ENCODE measurements at places on chromosomes 6 and 20. TPM values are rescaled to one million over a fixed set of nuclear protein-coding genes. Genes with fewer than 3 reads are reported as not detected.

DNA sequence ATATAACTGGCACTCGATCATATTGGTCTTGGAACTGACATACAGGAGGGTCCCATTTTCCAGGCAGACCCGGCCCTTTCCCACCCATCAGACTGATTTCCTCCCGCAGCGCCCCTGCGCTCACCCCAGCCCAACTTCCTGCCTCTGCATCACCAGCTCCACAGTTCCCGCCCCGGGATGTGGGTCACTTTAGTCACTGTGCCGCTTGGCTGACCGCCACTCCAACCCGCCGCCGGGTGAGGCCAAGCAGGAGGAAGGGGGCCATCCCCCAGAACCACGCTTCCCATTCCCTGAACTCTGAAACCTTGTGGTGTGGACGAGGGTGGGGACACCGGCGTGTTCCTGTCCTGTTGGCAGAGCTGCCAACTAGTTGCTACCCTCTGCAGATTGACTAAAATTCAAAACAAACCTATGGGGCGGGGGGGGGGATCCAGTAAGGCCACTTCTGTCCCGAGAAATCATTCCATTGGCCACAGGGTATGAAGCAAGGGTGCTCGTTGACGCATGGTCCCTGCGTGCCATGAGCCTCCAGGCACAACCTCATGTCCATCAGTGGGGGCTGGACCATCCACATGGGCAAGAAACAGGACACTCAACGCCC, 12.3 kb downstream of the TGM2 start:
- peak; percentile 92 for DNase-seq

- DNase-seq: no peak
Measured at GRCh38 chr6:1110941-1111349, 201.0 kb upstream of the FOXQ1 start.

GRCh38 chr6:149079911-149080491, 237.5 kb upstream of the TAB2 start:
- no peak for DNase-seq

GRCh38 chr6:36730424-36731380, 33.1 kb downstream of the RAB44 start:
- DNase-seq: no peak

GRCh38 chr6:30703821-30704220, 13.0 kb upstream of the NRM start:
- DNase-seq: no peak

- DNase-seq: no peak
Measured at GRCh38 chr20:45857882-45858216, 435 bp downstream of the ZSWIM3 start.

The NKX2-4 gene
- total RNA-seq: 1.1 TPM

The GDAP1L1 gene
- total RNA-seq: not detected

- DNase-seq: no peak
Measured at GRCh38 chr20:46709055-46709458, 392 bp upstream of the SLC2A10 start.

The CTAGE9 gene
- not detected for total RNA-seq

- DNase-seq: no peak
Measured at GRCh38 chr6:5230081-5230480, 30.7 kb downstream of the LYRM4 start.

DNA sequence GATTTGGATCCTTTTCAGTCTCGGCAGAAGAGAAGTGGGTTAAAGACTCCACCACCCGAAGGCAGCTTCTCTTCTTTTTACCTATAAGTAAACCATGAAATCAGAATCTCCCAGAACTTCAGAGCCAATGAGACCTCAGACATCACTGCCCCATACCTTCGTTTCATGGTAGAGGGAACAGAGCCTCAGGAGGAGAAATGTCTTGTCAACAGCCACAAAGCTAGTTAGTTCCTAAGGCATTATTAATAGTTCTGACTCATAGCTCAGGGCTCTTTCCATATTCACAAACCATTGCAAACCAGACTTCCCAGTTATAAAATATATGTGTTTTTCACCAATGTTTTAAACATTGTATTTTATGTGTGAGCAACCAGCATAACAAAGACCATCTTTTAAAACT, 118.7 kb upstream of the RIPOR2 start:
- DNase-seq: no peak

The SLC25A27 gene
- 1.4 TPM for total RNA-seq

The SLC12A5 gene
- 0.21 TPM for total RNA-seq

The PACSIN1 gene
- total RNA-seq: not detected

GRCh38 chr20:34600892-34601653, 42.6 kb downstream of the MAP1LC3A start:
- no peak for DNase-seq

DNA sequence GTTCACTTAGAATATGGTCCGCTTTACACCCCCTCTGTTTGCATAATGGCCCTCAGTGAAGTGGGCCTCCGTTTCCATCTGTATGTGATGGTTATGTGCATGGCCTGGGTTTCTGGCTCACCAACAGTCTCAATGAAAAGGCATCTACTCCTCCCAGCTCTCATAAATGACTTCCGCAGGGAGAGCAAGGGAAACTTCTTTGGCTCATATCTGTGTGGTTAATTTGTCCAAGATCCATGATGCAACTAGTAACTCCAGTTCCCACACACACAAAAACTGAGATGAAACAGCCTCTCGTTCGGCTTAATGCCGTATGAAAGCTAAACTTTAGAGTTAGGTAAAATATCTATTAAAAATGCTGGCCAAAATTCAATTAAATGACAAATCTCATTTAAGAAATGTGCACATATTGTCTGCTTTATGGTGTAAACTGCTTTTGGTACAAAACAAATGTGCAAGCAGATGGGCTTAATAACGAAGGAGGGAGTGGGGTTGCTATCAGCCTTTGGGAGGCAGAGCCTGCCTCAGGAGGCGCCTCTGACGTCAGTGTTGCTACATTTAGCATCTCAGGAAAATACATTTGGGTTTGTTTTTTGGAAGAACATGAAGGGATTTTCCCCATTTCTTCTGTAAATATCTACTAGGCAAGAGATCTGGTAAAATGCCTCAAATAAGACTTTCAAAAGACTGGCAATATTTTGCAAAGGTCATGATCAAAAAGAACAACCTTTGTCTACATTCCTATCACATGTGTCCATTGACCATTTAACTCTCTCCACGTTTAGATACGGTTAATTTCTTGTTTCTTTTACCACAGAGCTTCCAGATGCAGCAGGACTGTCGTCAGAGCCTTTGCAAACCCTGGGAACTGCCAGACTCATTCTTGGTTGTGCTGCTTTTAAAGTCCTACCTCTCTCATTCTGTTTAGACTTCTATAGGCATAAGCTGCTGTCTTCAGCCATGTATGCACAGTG, 96.8 kb downstream of the ARMC2 start:
- DNase-seq: no peak

The TMC2 gene
- total RNA-seq: not detected

GRCh38 chr6:154602708-154603107, 92.2 kb upstream of the CNKSR3 start:
- no peak for DNase-seq

The ARHGAP40 gene
- total RNA-seq: not detected

GRCh38 chr6:89379281-89379680, 26.8 kb upstream of the UBE2J1 start:
- no peak for DNase-seq

The ID1 gene
- 489 TPM for total RNA-seq

The DDO gene
- total RNA-seq: 1.4 TPM

- peak; percentile 51 for DNase-seq
Measured at GRCh38 chr20:50380697-50381040, 129.5 kb upstream of the PTPN1 start.

The BMP6 gene
- 2.8 TPM for total RNA-seq

GRCh38 chr20:59134182-59134581, 29.4 kb upstream of the ZNF831 start:
- no peak for DNase-seq

The UNC5CL gene
- total RNA-seq: 0.25 TPM

The APOBEC2 gene
- total RNA-seq: not detected

DNA sequence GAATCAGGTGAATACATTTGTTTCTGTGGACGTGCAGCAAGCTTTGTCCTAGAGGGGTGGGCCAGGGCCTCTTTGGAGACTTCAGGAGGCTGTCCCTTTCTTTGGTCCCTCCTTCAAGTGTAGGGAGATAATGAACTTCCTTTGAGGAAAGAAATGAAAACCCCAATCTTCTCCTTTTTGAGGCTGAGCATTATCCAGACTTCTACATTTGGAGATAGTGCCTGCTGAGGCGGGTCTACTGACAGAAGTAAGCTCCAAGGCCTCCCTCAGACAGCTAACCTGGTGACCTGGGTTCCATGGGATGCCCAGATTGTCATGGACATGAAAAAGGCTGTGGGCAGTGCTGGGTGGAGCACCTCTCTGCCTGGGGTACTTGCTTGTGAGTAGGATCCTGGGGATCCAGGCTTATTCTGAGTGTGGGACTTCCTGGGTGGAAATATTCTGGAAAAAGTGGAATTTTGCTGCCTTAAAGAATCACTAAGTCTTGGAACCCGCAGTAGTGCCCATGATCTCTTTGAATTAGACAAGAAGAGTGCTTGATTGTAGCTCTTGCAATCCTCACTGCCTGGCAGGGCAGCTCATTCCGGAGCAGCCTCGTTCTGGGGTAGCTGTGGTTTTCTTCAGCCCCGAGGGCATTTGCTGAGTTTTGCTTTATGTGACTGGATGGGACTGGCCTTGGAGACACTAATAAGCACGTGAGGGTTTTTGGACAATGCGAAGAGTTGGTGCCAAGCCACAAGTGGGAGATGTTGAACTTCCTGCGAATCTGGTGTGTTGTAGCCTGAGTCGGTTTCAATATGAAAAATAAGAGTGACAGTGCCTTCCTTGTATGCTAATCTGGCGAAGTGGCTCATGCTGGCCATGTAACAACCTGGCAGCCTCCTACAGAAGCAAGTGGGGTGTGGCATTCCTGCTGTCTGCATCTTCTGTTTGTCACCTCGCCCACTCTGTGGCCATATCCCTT, 28.1 kb downstream of the SNRNP48 start:
- DNase-seq: peak; percentile 72

GRCh38 chr6:73823046-73823735, 127.2 kb downstream of the CD109 start:
- DNase-seq: no peak

DNA sequence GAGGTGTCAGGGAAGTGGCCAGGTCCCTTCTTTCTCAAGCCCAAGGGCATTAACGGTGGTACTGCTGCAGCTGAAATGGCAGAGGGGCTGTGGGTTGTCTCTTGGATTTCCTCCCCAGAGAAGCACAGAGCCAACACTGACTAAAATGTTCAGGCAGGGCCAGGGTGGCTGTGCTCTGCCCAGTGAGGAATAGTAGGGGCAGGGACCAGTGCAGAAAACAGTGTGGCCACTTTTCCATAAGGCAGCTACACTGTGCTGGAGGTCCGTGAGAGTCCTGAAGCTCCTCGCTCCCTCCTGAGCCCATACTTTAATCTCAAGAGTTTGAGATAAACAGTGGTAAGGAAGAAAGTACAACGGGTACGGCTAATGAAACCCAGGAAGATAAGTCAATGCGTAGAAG, 4.5 kb downstream of the LPA start:
- no peak for DNase-seq

The ZNF341 gene
- 0.68 TPM for total RNA-seq

The RHAG gene
- not detected for total RNA-seq

The COL9A3 gene
- not detected for total RNA-seq

The BTN1A1 gene
- not detected for total RNA-seq

GRCh38 chr6:26156850-26157250, 69.6 kb downstream of the HFE start:
- no peak for DNase-seq

- DNase-seq: no peak
Measured at GRCh38 chr6:15546591-15546990, 116.2 kb downstream of the DTNBP1 start.

GRCh38 chr6:136487759-136488425, 62.3 kb downstream of the MAP7 start:
- no peak for DNase-seq

DNA sequence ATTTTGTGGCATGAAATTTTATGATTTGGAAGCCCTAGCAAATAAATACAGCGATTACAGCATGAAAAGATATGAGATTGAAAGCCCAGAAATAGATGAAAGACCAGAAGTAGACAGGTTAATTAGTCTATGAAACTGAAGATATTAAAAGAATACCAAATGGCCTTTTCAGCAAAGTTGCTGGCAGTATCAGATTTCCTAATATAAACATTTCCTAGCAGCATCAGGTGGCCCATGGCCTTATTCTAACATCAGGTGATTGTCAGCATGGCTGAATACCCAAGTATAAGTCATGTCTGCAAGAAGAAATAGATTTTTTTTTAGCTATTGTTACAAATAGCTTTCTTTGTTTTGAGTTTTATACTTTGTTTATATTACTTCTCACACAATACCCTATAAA, 93.2 kb downstream of the CLVS2 start:
- no peak for DNase-seq

DNA sequence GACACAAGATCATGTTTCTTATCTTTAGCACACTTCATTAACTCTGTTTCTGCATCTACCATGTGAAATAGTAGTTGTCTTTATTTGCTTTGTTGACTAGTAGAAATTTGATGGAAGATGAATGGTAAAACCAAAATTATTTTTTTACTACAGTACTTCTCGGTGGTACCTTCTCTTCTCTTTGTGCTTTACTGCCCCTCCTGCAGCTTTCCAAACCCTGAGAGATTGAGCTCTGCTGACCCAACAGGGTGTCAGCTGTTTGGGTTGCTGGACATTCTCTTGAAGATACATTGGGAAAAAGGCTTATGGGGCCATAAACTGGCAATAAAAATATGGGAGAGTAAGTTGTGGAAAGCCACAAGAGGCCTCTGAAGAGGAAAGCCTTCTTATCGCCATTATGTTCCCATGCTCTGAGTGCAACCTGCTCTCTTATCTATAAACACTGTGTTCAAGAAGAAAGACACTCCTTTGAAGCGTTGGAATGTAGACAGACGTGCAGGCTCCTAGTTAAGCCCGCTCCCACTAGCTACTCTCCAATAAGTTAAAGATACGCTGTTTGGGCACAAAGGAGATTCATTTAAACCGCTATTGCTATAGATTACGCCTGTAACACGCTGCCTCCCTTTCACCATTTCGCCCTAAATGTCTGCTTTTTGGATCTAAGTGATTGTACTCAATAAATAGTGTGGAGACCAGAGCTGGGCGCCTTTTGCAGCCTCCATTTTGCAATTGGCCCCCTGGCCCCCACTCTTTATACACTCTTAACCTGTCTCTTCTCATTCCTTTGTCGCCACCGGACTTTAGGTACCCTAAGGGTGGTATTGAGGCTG, 60.1 kb upstream of the PRSS16 start:
- DNase-seq: no peak

The HLA-DQB2 gene
- not detected for total RNA-seq

DNA sequence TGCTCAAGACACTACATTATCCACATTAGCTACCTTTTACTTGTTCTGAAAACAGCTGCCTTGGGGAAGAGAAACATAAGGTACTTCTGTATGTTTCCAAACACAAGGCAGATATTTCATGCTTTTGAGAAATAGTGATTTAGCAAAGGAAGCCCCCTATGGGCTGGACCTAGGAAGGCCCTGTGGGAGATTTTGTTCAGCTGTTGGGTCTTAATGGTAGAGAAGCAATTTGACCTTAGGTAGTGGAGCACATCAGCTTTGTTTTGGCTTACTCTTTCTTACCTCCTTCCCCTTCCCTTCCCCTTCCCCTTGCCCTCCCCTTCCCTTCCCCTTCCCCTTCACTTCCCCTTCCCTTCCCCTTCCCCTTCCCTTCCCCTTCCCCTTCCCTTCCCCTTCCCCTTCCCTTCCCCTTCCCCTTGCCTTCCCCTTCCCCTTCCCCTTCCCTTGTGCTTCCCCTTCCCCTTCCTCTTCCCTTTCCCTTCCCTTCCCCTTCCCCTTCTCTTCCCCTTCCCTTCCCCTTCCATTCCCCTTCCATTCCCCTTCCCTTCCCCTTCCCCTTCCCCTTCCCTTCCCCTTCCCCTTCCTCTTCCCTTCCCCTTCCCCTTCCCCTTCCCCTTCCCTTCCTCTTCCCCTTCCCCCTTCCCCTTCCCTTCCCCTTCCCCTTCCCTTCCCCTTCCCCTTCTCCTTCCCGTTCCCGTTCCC, 84.6 kb downstream of the ANKS1A start:
- no peak for DNase-seq

GRCh38 chr6:70753870-70754380, 86.2 kb downstream of the SMAP1 start:
- DNase-seq: no peak

All from H4 (cell line).